ENCODE measurements at places on chromosomes 4 and X.

GRCh38 chr4:8010618-8011017 is 71.0 kb upstream of the AFAP1 start:
- peak; percentile 72 for DNase-seq

DNA sequence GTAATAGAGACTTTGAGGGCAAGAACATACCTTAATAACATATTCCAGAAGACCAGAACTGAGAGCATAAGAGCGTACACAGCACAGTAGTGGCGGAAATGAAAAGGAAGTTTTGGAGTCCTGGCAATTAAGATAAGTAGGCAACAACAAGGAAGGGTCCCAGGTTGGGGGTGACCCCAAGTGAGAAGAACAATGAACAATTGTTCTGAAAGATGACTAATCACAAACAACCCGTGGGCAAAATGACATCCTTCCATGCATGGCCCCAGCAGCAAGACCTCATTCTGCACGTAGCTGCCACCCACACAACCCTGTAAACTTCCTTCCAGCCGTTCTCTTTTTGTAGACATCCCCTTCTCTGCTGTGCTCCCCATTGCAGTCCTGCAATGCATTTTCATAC is 384.4 kb upstream of the PABPC4L start:
- DNase-seq, result peak; percentile 4

- DNase-seq, result no peak
Observed at GRCh38 chr4:60812811-60813210, 387.3 kb upstream of the ADGRL3 start.

DNA sequence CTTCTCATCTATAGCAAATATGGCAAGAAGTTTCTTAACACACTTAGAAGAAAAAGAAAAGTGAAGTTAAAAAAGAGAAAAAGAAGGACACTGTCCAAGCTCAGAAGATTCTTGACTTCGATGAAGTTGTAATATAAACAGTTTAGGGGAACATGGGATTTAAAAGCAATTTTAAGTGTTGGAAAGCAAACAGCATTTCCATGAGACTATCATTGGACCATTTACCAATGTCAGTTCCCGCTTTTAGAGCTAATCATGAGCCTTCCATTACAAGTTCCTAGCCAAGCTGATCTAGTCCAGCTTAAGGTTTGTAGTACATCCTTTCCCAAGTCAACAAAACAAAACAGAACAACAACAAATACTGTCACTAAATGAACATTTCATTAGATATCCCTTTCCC is 45.1 kb upstream of the FGF2 start:
- no peak for DNase-seq

- no peak for DNase-seq
Observed at GRCh38 chrX:154417157-154417556, 5.8 kb downstream of the TAFAZZIN start.

GRCh38 chr4:17681281-17682221 is 67.1 kb downstream of the MED28 start:
- no peak for DNase-seq

DNA sequence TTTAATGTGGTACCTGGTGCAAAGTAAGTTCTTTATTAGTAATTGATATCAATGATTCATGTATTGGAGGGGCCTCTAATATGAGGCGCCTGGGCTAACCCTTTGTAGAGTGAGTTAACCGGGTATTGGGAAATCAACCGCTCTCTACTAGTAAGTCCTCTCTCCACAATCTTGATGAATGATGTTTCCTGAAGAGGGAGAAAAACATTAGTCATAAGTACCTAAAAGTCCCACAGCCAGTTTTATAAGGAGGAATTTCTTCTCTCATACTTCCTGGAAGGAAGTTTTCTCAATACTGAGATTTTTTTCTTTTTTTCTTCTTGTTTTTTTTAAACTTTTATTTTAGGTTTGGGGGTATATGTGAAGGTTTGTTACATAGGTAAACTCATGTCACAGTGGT is 62.3 kb downstream of the AGTR2 start:
- no peak for DNase-seq

- DNase-seq, result no peak
Observed at GRCh38 chr4:165361810-165362209, 17.0 kb upstream of the CPE start.

DNA sequence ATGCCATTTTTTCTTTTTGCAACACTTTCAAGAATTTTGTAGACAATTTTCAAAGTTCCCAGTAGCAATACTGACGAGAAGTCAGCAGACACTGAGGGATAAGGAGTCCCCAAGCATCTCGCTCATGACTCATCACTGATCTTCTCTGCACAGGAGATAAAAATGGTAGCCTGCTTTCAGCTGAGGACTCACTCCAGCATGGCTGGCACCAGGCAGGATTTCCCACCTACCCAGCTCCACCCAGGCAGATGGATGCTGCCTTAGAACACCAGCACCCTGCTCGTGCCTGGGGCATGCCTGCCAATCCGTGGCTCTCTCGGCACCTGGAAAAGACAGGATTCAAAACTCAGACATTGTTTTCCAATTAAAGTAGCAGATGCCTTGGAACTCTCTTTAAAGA is 24.9 kb downstream of the JAKMIP1 start:
- DNase-seq, result no peak

- DNase-seq, result peak; percentile 92
Observed at GRCh38 chr4:99998062-99998867, 48.2 kb upstream of the H2AZ1 start.

GRCh38 chr4:168293386-168293975 is 25.1 kb downstream of the DDX60 start:
- no peak for DNase-seq

- DNase-seq, result no peak
Observed at GRCh38 chr4:162891788-162892707, 274.6 kb downstream of the NAF1 start.

GRCh38 chr4:78166622-78167021 is 109.5 kb downstream of the FRAS1 start:
- DNase-seq, result no peak

GRCh38 chr4:156790866-156791265 is 180.7 kb downstream of the PDGFC start:
- no peak for DNase-seq

DNA sequence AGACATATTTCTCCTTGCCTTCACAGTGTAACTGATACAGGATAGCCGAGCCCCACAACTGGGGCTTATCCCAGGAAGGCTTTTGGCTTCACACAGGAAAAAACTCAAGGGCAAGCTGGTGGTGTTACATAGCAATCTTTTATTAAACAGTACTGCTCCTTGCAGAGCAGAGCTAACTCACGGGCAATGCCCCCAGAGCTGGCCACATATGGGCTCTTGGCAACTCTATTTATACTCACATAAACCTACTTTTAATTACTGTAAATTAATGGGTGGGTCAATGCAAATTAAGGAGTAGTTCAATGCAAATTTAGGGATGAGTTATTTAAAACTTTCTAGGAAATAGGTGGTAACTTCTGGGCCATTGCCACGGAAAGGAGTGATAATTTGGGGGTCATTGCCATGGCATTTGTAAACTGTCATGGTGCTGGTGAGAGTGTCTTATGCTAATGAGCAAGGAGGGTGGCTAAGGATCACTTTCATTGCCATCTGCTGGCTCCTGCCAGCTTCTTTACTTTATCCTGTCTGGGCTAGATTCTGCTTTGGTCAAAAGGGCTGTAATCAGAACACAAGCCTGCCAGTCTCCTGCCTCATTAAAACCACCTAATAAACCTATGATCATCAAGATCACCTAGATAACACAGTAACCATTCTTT is 288.8 kb downstream of the CENPC start:
- no peak for DNase-seq

GRCh38 chrX:29541038-29541437 is 674.3 kb upstream of the MAGEB2 start:
- DNase-seq, result no peak

DNA sequence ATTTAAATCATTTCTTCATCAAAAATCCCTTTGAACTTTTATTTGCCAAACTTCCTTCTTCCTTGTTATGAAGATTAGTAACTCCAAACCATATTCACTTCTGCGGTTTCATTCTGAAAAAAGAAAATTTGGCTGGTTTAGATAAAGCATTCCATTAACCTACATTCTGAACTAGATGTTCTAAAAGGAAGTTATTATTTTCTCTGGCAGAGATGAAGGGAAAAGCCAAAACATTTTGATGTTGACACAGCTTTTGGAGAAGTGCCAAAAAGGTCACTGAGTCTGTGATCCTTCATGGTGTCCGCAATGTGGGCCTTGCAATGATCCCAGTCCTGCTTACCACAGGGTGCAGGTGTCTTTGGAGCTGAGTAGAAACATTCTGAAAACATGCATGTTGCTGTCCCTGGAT is 36.0 kb downstream of the CXCL8 start:
- peak; percentile 28 for DNase-seq

- no peak for DNase-seq
Observed at GRCh38 chr4:11182031-11182430, 246.7 kb downstream of the HS3ST1 start.

GRCh38 chrX:1472975-1473374 is 20.3 kb upstream of the ASMTL start:
- DNase-seq, result no peak

DNA sequence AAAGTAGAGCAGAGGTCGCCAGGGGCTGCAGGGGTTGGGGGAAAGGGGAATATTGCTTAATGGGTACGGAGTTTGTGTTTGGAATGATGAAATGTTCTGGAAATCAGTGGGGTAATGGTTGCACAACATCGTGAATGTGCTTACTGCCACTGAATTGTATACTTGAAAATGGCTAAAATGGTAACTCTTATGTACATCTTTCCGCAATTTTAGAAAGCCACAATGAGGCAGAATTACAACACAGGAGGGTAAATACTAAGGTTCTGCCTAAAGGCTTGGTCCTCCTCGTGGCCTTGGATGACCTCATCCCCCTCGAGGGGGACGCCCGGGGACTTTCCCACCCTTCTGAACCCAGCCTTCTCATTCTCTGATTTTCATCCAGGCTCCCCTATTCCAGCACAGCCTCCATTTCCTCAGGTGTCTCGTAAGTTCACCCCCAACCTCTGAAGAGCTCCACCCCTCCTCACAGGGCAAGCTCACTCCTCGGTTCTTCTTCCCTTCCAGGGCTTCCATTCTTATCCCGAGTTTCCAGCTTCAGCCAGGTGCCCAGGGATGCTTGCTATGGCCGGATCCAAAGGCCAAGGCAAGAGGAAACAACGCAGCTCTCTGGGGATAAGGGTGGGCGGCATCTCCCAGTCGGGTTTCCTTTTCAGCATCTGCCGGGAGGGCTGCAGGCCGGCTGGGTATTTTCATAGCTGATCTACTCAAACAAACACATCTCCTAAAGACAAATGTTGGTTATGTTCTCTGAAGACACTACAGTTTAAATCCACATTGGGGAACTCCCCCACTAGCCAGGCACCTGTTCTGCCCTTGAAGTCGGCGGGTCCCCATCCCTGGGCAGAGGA is 71.3 kb upstream of the ACSL1 start:
- DNase-seq, result no peak

GRCh38 chrX:74535408-74536151 is 78.8 kb downstream of the RLIM start:
- no peak for DNase-seq

DNA sequence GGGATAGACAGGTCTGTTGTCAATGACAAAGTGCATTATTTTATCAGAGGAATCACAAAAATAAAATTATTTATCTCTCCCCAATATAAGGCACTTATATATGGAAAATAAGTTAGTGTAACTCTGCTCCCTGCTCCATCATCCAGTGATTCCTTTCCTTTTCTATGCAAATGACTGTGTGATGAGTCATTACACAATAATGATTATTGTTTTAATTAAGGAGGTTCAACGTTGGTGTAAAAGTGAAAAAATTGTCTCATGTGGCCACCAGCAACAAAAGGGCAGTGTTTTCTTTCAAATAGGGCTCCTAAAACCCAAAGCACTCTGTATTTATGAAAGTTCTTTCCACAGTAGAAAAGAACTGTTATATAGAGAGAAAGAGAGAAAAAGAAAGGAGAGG is 16.7 kb downstream of the SLC7A11 start:
- DNase-seq, result peak; percentile 50

DNA sequence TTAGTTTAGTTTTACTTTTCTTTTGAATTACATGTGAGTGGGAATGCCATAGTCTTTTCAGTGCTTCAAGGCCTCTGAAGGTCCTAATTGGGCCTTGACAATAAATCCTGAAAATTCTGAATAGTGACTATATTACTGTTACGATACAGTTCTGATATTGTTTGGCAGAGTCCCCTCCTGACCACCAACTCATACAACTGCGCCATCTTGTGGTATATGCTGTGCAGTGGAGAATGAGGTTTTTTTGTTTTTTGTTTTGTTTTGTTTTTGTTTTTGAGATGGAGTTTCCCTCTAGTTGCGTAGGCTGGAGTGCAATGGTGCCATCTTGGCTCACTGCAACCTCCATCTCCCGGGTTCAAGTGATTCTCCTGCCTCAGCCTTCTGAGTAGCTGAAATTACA is 56.6 kb upstream of the CHRDL1 start:
- DNase-seq, result peak; percentile 18

- DNase-seq, result no peak
Observed at GRCh38 chrX:47587091-47587891, 5.1 kb downstream of the TIMP1 start.

GRCh38 chr4:41204400-41204978 is 9.9 kb downstream of the APBB2 start:
- no peak for DNase-seq

- DNase-seq, result peak; percentile 23
Observed at GRCh38 chrX:70979136-70979762, 48.4 kb upstream of the SLC7A3 start.

GRCh38 chr4:52001616-52002015 is 18.5 kb downstream of the LRRC66 start:
- DNase-seq, result no peak

DNA sequence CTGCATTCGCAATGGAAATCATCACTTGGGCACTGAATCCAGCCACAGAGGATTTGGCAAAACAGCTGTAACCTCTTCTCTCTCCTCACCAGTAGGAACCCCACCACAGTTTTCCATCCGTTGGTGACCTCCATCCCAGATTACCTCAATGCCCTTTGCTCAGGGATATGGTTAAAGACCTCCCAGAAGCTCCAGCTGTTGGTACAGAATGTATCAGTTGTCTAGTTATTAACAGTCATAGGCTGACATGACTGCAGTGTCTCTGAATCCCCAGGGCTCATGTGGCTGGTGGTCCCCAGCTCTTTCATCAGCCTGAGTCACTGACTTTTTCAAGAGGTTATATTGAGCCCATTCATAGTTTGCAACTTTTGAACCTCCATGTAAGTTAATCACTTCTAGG is 189.8 kb upstream of the HHIP start:
- no peak for DNase-seq

- DNase-seq, result no peak
Observed at GRCh38 chrX:121921258-121921657, 873.8 kb downstream of the GLUD2 start.

- peak; percentile 10 for DNase-seq
Observed at GRCh38 chr4:73450398-73451004, 14.5 kb downstream of the AFP start.

- peak; percentile 12 for DNase-seq
Observed at GRCh38 chrX:22220941-22221340, 51.8 kb upstream of the CBLL2 start.

DNA sequence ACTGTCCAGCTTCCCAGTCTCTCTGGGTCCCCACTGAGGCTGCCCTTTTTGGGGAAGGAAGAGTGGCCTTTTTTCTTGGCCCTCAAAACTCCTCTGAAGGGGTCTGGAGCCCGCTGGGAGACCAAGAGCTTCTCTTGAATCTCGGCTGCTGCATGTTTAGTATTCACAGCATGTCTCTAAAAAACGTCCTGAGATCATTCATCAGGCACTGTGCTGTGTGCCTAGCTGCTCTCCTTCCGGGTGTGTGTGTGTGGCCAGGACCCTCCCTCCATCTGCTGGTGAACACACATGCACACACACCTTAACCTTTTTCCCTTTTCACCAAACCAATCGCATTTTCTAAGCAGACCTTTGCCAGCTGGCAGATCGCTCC is 841 bp upstream of the FRMPD3 start:
- no peak for DNase-seq

GRCh38 chr4:72365016-72365415 is 204.0 kb downstream of the ADAMTS3 start:
- DNase-seq, result no peak

- no peak for DNase-seq
Observed at GRCh38 chr4:26288355-26288909, 32.4 kb upstream of the RBPJ start.
